ENCODE measurements at places on chromosomes 2 and 18.

- H3K27ac ChIP-seq: no peak overlapping the region
- no peaks in the 10 kb centered on the region for H3K27me3 ChIP-seq
- no peak for DNase-seq
- no peak overlapping the region for H3K4me3 ChIP-seq
- H3K36me3 ChIP-seq: no peaks in the 10 kb centered on the region
- H3K4me1 ChIP-seq: no peaks in the 10 kb centered on the region
These were observed 8.1 kb downstream of the TDRD15 start for GRCh38 chr2:21131861-21132260.

GRCh38 chr2:23121968-23122648, 262.9 kb upstream of the KLHL29 start:
- no peaks in the 10 kb centered on the region for H3K36me3 ChIP-seq
- H3K4me3 ChIP-seq: no peak overlapping the region
- DNase-seq: no peak
- no peaks in the 10 kb centered on the region for H3K4me1 ChIP-seq

DNA sequence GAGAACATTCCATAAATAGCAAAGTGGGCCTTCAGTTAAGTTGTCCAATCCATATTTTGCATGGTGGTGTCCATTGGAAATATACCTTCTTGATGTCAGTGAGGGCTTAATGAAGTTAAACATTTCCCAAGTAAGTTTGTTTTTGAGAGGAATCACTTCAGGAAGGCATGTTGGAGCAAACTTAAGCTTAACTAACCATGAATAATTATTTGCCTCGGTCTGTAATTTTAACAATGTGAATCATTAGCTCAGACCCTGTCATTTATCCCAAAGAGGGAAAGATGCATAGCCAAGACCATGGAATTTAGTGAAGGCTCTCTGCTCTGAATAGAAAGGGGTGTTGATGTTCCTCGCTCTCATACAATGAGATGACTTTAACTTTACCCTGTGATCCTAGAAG, 47.4 kb downstream of the SPATS2L start:
- DNase-seq: no peak
- H3K4me3 ChIP-seq: no peak overlapping the region
- no peaks in the 10 kb centered on the region for H3K27me3 ChIP-seq
- no peaks in the 10 kb centered on the region for H3K4me1 ChIP-seq
- no peaks in the 10 kb centered on the region for H3K36me3 ChIP-seq

DNA sequence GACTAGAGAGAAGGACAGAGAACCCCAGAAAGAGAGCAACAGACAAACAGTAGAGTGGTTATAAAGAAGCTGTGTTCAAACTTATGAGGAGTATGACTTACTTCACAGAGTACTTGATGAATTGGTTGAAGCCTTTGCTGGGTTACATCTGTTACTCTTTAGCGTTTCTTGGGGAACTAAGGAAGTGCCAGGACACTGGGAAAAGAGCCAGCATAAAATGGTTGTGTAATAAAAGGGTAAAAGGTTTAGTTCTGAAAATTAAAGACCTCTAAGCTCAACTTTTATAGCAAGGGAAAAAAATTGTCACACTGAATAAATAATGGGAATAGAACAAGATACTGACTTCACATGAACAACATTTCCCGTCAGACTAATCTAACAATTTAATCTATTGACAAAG, 17.0 kb upstream of the STAT4 start:
- no peaks in the 10 kb centered on the region for H3K4me1 ChIP-seq
- H3K4me3 ChIP-seq: no peak overlapping the region
- H3K36me3 ChIP-seq: no peaks in the 10 kb centered on the region

DNA sequence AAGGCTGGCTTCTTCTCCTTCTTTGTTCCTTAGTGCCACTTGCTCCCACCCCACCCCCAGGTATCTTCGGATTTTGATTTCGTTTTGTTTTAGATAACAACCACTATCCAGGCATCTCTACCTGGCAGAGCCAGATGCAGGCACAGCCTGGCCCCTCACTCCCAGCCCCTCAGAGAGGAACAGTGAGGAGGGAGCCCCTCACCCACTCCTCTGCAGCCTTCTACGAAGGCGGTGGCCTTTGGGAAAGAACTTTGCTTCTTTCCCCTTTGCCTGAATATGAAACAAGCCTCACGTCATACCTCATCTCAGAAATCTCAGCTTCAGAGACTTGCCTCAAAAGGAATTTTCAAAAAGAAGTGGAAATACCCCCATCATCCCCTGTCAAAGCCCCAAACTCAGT, 6.3 kb upstream of the CYP26B1 start:
- no peaks in the 10 kb centered on the region for H3K4me1 ChIP-seq
- no peak for DNase-seq
- H3K27ac ChIP-seq: no peak overlapping the region
- no peak overlapping the region for H3K4me3 ChIP-seq

DNA sequence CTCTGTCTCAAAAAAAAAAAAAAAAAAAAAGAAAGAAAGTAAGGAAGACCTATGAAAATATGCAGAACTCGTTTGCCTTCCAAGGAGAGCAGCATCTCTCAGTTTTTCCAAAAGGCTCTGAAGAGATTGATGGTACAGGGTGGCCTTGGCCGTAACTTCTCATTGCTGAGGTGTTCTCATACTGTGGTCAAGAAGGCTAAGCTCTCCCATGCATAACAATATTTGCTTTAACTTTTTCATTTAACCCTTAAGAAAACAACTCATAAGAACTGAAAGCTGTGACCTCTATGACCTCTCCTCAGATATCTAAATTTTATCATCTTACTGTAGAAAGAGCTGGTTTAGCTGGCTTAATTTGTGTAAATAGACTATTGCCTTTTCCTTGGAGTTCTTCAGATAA, 37.1 kb upstream of the GATA6 start:
- H3K27ac ChIP-seq: no peak overlapping the region
- no peaks in the 10 kb centered on the region for H3K27me3 ChIP-seq
- no peak for DNase-seq
